ENCODE measurements at places on chromosomes 6 and 20. TPM values are rescaled to one million over a fixed set of nuclear protein-coding genes. Genes with fewer than 3 reads are reported as not detected.

DNA sequence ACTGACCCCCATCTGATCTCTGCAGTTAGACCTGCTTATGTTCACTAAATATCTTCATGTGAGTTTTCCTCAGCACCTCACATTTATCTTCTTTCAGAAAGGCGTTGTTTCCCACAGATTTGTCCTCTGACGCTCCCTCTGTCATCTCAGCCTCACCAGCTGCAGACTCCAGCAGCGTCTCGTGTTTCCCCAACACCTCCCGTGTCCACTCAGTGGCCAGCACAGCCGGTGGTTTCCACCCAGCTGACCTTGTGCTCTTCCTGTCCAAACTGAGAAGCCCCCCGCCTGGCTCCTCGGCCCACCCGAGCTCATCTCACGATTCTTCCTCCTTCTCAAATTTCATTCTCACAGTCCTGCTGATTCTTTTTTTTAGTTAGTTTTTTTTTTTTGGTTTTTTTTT lies 12.5 kb downstream of the ERMARD start:
- no peak for DNase-seq
- H3K4me3 ChIP-seq: no peak overlapping the region
- H3K27ac ChIP-seq: no peak overlapping the region
- no peaks in the 10 kb centered on the region for H3K4me1 ChIP-seq
- H3K27me3 ChIP-seq: no peaks in the 10 kb centered on the region
- peaks cover 12% of the 10 kb centered on the region for H3K36me3 ChIP-seq

DNA sequence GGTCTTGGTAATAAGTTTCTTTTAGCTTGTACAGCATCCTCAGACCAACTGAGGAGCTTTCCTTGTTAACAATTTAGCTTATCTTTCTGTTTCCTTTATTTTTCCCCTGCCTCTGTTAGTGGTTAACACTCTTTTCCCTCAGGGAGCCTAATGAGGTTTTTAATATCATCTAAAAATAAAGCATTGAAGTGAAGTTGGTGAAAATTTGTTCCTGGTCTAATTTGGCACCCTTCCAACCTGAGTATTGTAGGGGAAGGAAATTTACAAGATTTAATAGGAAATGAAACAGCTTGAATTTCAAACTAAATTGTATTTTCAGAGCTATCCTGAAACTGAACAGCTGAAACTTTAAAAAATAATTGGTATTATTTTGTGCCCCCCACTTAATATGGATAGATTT lies 28.1 kb upstream of the VAPB start:
- no peak overlapping the region for H3K27ac ChIP-seq
- DNase-seq: no peak
- H3K4me1 ChIP-seq: no peaks in the 10 kb centered on the region
- no peak overlapping the region for H3K4me3 ChIP-seq

The C20orf141 gene
- not detected for total RNA-seq

- H3K27me3 ChIP-seq: no peaks in the 10 kb centered on the region
- H3K4me1 ChIP-seq: peaks cover 48% of the 10 kb centered on the region
- no peak overlapping the region for H3K4me3 ChIP-seq
- no peak for DNase-seq
- H3K36me3 ChIP-seq: no peaks in the 10 kb centered on the region
- no peak overlapping the region for H3K27ac ChIP-seq
Measured at GRCh38 chr6:1774226-1774915, 164.7 kb downstream of the FOXC1 start.

The TFB1M gene
- 19.9 TPM for total RNA-seq

DNA sequence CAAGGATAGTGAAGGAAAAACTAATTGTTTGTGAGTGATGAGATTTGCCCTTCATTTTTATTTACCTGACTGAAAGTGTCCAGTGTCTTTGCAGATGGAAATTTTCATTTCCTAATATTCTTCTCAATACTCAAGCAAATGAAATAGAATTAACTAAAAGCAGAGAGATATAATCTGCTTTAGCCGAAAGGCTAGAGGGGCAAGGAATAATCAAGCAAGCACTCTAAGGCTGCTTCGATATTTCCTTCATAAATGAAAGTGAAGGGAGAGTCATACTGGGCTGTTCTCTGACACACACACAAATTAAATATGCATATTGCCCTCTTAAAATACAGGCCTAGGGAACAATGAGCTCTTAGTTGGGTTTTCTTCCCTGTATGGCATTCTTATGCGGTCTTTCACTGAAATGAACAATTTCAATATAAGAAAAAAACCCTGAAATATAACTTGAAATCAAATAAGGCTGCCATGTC lies 47.5 kb upstream of the POPDC3 start:
- no peaks in the 10 kb centered on the region for H3K4me1 ChIP-seq
- DNase-seq: no peak
- H3K36me3 ChIP-seq: no peaks in the 10 kb centered on the region

The ZBTB46 gene
- 0.62 TPM for total RNA-seq

DNA sequence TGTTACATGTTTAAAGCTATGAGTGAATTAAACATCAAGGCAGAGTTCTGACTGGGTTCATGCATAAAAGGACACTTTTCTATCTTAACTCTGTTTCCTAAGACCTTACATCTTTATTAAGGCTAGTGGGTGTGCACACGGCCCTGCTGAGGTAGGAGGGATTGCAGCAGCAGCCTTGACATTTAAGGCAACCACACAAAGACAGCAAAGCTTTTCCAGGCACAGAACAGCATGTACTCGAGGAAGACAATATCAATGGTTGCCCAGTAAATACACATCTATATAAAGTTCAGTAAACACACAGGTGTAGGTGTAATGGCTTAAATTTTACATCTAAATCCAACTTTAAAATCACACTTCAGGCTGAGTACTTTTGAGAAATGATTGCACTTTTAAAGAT lies 79.8 kb upstream of the LOC128125822 start:
- H3K36me3 ChIP-seq: no peaks in the 10 kb centered on the region
- H3K4me1 ChIP-seq: no peaks in the 10 kb centered on the region
- H3K27ac ChIP-seq: no peak overlapping the region
- DNase-seq: no peak
- no peak overlapping the region for H3K4me3 ChIP-seq

DNA sequence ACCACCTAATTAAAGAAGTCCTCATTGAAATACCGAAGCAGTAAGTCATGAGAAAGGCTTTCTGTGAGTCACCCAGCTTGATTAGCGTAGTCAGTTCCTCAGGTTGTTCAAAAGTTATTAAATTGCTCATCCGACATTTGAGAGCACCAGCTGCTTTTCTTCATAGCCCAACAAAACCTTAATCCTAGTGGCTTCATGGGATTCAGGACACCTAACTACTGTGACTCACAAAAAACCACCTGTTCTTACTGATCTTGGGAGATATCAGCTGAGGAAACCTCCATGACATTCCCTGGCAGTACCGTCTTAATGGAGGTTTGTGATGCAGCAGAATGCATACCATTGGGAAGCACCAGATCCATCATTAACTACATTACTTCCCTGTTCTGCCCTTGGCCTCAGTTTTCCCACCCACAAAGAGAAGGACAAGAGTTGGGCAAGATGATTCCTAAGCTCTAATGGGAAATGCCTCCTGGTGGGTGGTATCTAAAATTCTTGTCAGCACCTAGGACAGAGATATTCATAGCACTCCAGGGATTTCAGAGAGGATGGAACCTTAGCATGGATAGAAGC lies 103.8 kb downstream of the KHDC1L start:
- H3K4me3 ChIP-seq: no peak overlapping the region
- peaks cover 5% of the 10 kb centered on the region for H3K36me3 ChIP-seq
- H3K4me1 ChIP-seq: no peaks in the 10 kb centered on the region
- no peak overlapping the region for H3K27ac ChIP-seq
- DNase-seq: no peak

- no peaks in the 10 kb centered on the region for H3K4me1 ChIP-seq
- DNase-seq: no peak
- H3K4me3 ChIP-seq: no peak overlapping the region
- H3K27ac ChIP-seq: no peak overlapping the region
- H3K27me3 ChIP-seq: no peaks in the 10 kb centered on the region
Measured at GRCh38 chr6:56766806-56767178, 124.1 kb upstream of the DST start.

GRCh38 chr6:162443101-162443500 lies 284.5 kb downstream of the PRKN start:
- no peak for DNase-seq
- no peaks in the 10 kb centered on the region for H3K4me1 ChIP-seq
- H3K27me3 ChIP-seq: no peaks in the 10 kb centered on the region
- no peaks in the 10 kb centered on the region for H3K36me3 ChIP-seq
- H3K4me3 ChIP-seq: no peak overlapping the region

- no peak overlapping the region for H3K27ac ChIP-seq
- H3K4me3 ChIP-seq: no peak overlapping the region
- H3K27me3 ChIP-seq: no peaks in the 10 kb centered on the region
Measured at GRCh38 chr6:23354004-23354403, 772.0 kb upstream of the NRSN1 start.

GRCh38 chr6:137218473-137218916 lies 690 bp downstream of the IFNGR1 start:
- peak; percentile 21 for DNase-seq
- peaks cover 19% of the 10 kb centered on the region for H3K4me1 ChIP-seq
- no peaks in the 10 kb centered on the region for H3K27me3 ChIP-seq
- H3K27ac ChIP-seq: peak overlapping the region; percentile 90
- H3K36me3 ChIP-seq: no peaks in the 10 kb centered on the region

DNA sequence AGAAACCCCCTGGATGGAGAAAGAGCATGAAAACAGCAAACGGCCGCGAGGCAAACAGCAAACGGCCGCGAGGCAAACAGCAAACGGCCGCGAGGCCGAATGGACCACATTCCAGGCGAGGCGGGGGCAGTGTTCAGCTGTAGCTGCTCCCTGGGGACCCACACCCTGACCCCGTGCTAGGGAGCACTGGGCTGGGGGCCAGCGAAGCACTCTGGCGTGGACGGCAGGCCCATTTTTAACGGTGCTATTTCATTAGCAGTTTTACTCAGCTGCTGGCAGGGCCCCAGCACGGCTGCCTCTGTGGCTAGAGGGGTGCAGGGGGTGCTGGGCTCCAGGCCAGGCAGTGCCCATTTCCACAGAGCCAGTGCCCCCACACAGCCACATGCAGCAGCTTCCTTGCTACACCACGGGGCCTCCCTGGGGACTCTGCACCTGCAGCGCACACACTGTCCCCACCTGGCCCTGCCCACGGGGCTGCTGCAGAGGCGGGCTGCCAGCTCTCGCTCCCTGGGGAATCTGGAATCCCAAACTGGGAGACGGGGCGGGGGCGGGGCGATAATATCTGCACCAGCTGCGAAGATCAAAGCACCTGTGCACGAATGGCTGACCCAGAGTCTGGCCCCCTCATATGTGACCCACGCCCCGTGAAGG lies 35.6 kb upstream of the SLCO4A1 start:
- H3K4me1 ChIP-seq: peaks cover 28% of the 10 kb centered on the region
- no peaks in the 10 kb centered on the region for H3K36me3 ChIP-seq
- no peak overlapping the region for H3K4me3 ChIP-seq

DNA sequence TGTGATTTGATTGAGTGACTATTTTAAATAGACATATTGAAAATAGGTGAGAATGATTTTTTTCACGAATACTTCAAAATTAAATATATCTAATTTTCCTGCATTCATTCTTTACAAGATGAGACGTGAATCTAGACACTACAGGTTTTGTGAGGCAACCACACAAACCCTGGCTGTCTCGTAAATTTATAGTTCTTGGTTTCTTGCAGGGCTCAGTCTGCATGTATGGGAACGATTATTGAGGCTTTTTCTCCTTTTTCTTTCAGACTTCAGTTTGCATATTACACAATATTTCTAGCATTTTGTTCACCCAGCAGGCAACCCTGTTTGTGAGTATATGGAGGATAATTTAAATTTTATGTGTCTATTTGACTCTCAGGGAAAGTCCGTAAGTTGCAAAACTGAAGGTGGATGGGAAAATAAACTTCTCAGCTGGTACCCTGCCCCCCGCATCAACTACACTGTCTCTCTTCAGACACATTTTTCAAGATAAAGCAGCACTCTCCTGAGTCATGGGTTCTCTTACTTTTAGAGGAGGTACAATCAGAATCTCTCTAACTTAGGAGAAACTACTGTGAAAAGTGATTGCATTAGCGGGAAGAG lies 1349.3 kb downstream of the GRIK2 start:
- no peak for DNase-seq
- no peaks in the 10 kb centered on the region for H3K27me3 ChIP-seq
- no peaks in the 10 kb centered on the region for H3K36me3 ChIP-seq
- no peak overlapping the region for H3K4me3 ChIP-seq
- no peak overlapping the region for H3K27ac ChIP-seq

DNA sequence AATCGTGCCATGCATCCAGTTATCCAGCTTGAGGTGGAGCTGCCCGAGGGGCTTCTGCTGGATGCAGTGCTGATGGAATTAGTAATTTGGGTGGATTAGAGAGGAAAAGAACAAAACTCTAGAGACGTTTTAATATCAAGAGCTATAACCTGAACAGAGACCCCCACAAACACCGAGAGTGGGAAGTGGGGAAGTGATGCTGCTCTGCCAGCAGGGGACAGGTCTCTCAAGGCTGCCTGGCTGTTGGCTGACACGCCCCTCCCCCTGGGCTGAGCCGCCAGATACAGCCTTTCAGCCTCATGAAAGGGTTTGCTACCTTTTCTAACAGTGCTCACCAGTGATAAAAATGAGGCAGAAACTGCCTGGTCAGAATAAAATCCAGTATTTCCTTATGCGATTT lies 9.6 kb downstream of the LEMD2 start:
- no peak overlapping the region for H3K4me3 ChIP-seq
- peaks cover 97% of the 10 kb centered on the region for H3K36me3 ChIP-seq
- no peak for DNase-seq

Data from T-cell (primary cell).